ENCODE measurements at places on chromosomes 5 and 9.

DNA sequence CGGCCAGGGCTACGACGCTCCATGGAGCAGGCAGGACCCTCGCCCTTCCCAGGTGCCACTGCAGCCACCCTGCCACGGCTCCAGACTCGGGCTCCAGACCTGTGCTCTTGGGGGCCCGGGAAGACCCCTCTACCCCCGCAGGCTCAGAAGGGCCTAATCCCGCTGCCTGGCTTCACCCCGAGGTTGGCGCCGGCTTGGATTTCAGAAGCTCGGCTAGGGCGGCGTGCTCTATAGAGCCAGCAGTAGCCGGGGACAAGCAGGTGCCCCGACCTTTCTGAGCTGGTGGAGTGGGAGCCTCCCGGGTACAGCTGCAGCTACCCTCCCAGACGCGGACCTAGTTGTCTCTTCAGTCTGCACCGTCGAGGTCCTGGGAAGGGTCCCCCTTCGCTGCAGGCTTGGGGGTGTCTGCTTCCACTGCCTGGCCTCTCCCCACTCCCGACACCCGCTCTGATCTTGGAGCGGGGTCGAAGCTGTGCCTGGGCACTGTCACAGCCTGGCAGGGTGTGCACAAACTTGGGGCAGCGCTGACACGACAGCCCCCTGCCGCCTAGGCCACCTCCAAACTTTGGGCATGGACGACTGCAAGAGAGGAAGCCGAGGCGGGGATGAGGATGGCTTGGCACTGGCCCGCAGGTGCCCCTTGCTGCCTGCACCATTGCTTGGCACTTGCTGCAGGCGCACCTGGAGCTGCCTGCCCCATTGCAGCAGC, 1366.1 kb upstream of the CDH9 start:
- no peak for DNase-seq

DNA sequence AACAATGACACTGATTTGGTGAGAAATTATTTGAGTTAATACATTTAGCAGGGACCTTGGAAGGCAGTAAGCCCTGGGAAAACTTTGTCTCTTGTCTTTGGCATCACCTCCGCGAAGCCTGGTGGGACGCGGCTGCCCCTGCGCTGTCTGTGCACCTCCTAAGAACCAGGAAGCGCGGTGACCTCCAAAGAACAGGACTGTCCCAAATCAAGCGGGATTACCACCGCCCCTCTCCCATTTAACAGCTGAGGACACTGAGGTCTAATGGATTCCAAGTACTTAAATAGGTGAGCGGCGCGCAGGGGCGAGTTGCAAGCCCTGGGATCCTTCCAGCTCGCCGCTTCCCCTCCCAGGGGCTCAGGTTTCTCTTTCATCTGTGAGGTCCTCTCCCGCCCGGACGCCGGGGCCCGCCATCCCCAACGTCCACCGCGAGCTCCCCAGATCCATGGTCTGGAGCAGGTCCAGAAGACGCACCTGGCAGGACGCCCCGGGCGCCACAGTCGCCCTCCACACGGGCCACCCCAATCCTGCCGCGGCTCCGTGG, 432 bp downstream of the STARD4 start:
- DNase-seq = peak; percentile 25

DNA sequence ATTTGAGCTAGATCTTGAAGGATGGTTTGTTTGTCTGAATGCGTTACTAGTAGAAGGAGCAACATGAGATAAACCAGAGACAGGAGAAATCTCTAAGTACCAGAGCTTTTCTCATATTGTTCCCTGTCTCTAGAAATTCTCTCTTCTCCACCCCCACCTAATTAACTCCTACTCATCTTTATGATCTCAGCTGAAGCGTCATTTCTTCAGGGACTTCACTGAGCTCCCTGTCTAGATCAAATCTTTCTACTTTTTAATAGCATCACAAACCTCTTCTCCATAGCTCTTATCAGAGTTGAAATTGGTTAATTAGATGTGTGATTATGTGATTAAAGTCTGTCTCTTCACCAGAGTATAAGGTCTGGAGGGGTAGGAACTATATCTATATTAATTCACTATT, 226.2 kb downstream of the PAPPA start:
- DNase-seq = no peak

DNA sequence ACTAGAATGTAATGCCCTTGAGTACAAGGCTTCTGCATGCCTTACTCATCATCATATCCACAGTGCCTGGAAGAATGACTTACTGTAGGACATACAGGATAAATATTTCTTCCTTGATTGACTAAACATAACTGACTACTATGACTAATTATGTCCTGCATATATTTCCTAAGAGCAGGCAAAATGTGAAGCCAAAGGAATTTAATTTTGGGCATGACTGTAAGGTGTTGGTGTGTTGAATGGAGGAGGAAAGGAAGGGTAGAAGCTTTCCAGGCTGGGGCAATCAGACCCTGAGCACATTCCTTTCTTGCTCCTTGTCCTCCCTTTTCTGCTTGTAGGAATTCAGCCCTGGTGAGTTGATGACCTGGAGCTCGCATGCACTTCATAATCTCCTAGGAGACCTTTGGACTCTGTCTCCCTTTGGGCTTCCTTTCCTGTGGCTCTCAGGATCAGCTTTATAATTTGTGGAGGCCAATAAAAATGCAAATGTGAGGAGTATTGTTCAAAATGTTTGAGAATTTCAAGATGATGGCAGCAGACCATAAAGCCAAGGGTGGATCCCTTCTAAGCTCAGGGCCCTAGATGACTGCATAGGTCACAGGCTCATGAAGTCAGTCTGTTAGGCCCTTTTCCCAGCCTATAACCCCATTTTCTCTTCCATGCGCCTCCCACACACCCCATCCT, 174.0 kb downstream of the HMHB1 start:
- no peak for DNase-seq

DNA sequence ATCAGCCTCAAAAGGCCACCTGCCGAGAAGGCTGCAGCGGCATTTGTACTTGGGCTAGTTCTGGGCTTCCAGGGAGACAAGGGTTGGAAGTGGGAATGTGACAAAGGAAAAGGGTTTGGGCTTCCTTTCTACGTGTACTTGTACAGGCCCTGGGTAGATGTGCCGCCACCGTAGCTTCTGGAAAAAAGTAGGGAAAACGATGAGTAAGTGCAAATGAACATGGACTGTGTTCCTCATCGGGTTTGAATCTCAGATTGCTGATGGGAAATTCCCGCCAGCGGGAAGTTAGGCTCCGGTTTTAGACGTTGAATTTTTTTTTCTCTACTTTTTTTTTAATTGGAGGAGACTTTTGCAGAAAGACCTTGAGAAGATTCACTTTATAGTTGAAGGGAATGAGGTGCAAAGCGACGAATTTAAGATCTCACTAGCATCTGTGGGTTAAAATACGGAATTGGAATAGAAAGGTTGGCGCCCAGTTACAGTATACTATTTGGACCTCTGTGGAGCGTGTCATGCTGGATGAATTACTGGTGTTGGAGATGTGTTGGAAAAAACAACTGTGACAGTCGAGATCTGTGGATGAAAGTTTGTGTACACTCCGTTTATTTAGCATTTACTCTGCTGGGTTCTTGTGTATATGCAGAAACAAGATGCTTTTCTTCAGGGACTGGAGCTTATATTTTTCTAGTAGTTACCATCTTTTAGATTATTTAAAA, 1.2 kb downstream of the G3BP1 start:
- DNase-seq = no peak

GRCh38 chr5:60503771-60504170, 196.2 kb downstream of the DEPDC1B start:
- no peak for DNase-seq

DNA sequence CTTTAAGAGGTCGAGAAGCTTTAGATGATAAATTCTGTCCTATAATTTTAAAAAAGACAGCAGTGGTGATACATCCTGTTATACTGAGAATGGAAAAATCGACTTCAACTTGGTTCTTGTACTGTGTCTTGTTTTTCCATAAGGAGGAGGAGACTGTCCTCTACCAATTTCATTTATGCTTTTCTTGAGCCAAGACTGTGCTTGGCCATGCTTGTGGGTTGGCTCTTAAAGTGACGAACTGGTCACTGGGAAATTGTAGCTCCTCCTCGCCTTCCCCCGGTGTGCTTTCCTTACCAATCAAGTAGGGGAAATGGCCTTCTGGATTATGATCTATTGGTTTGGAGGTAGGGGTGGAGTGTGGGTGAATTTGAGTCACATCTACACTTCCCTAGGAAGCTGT, 67.1 kb upstream of the HSPB3 start:
- DNase-seq = no peak

- DNase-seq = peak; percentile 49
These were observed 434 bp downstream of the GLRX start for GRCh38 chr5:95822043-95822541.

- no peak for DNase-seq
These were observed 205.1 kb downstream of the SNCAIP start for GRCh38 chr5:122517091-122517490.

DNA sequence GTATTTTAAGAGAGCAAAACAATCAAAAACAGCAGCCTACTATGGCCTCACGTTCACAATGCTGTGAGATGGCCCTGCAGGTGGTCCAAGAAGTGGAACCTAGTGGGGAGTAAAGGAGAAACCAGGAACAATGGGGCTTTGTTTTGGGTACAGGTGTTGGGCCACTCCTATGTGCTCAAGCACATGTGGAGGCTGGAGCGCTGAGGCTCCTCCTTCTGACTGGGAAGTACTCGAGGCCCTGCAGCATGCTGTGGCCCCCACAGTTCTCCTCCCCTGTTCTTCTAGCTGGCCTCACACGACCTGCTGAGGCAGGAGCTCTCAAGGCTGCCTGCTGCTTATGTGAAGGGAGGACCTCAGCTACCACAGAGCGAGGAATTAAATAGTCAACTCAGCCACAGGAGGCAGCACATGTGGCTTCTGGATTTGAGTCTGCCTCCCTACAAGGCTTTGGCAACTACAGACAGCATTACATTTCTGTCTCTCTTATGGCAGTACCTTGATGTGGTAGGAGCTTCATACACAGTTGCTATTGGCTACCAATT, 482.3 kb downstream of the SPOCK1 start:
- no peak for DNase-seq
